AG10803 (cell line): ENCODE measurements at places on chromosomes 16 and 17.
A peak's percentile ranks its signal among the peaks of the same experiment; 100 is the strongest.

DNA sequence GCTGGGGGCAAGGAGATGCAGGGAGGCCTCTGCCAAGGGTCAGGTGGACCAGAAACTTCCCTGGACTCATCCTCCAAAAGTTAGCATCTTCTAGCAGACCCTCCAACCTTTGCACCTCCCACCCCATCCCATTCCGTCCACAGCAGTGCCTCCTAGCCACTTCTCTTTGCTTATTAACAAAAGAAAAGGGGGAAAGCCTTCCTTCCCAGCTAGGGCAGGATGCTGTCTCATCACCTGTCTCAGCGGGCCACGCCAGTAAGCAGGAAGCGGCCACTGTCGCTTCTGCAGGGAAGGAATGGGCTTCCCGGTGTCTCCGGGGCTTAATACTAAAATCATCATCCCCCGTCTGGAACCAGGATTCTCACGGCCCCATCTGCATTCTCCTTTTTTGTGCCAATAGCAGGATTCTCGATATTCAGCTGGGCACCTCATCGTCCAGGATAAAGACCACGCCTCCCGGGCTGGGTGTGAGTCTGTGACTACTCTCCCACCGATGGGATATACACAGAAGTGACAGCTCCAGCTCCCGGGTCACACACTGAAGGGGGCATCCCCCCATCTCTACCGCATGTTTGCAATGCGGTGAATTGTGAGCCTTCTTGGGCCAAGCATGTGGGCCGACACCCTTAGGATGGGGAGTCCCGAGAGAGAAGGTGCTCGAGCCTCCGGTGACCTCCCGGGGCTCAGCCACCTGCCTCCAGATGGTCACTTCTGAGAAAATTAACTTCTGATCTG, 15.5 kb upstream of the RBFOX3 start:
- no peak for DNase-seq

- DNase-seq, result no peak
These were observed 2100.7 kb downstream of the TP53TG3F start for GRCh38 chr16:35559911-35560636.

DNA sequence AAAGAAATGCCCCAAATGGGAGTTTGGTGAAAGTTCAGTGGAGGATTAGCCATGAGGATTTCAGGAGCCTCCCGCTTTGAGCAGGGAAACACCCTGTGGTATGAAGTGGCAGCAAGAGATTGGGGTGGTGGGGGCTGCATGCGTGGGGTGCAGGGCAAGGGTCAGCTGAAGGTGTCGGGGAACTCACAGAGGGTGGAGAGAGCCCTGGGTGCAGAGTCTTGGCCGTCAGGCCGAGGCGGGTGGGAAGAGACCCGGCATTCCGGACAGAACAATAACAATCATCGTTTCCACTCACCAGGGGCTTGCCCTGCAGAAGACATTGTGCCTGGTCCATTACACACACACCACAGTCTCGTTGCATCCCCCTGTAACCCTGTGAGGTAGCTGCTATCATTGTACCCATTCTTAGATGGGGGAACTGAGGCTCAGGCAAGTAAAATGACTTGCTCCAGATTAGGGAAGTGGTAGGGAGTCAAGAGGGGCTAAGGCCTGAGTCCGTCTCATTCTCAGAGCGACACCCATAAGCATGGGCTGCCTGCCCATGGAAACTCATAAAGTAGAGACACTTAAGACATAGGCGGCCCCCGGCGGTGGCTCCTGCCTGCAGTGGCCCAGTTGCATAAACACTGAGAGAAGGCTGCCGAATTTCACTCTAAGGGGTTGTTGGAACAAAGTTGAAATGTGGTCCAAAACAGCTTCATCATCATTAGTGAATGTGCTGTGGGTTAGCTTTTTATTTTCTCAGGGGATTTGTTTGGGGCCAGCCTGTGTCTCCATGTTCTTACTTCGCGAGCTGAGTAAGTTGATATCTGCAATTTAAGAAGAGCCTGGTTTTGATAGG, 93.3 kb downstream of the CMIP start:
- no peak for DNase-seq

DNA sequence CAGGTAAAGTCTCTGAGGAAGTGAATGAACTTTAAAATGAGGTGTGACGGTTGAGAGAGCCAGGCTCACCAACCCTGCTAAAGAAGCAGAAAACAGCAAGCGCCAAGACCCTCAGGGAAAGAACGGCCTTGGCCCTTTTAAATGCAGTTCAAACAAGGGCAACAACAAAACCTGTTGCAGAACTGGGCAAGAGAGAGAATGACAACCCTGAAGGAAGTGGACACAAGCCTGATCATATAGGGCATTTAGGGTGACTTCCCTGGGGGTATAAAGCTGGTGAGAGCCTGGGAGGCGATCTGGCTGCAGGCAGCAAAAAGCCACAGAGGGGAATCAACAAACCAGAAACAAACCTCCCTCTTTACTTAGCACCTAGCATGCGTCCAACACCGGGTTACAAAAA, 1.0 kb downstream of the CPPED1 start:
- DNase-seq, result no peak

DNA sequence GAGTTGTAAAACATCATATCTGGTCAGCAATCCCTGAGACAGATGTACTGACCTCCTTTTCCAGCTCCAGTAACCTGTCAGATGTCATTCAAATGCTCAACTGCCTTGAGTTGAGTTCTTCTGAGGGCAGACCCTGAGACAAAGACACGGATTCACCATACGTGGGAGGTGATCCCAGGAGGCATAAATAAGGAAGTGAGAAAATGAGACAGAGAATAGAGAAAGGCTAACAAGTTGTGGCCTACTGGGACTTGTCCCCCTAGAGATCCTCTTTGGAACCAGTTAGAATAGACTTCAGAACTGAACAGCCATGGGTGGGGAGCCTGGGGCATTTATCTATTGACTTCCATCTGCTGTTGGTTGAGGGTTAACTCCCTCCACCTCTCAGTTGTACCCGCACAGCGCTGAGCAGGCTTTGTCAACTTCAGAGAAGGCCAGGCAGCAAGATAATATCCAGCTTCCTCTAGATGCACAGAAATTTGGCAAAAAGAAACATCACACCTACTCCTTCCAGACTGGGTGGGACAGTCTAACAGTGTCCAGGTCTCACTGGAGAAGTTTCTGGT, 123.0 kb upstream of the DYNLRB2 start:
- DNase-seq, result no peak

DNA sequence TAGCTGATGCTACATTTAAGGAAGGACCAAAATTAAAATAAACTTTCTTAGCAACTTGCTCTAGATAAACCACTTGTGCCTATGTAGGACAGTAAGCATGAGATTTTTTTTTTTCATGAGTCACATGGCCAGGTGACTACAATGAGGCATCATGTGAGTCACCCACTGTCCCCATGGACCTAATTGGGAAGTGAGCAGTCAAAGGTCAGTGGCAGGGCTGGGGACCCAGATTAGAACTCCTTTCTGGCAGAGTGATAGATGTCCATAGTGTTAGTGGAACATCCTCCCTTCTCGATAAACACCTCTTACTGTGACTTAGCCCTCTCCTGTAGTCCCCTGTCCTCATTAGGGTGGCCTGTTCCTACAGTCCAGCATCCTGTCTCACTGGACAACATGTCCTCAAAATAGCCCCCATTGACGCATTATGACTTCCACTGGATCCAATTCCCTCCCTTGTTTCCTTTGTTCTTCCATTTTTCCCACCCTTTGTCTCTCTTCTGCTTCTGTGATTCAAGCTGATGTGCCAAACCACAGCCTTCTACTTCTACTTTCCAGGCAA, 12.4 kb downstream of the ITGB3 start:
- DNase-seq, result peak; percentile 52

- no peak for DNase-seq
These were observed 13.3 kb downstream of the NDUFAF8 start for GRCh38 chr17:81252326-81252986.

DNA sequence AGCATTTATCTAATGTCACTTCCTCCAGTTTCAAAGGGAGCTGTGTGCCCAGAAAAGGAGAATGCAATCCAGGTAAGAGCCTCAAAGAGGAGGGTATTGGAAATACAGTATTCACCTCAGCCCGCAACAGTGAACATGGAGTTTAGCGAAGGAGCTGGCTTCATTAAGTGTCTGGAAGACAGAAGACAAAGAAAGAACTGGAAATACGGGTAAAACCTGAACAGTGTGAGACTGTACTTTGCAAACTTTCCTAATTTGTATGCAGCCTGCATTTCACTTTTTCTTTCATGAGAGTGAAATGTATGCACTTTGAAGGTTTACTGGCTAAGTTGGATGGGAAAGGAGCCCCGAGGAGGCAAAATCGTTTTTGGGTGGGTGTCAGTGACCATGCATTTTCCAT, 478.4 kb downstream of the HS3ST3B1 start:
- no peak for DNase-seq

DNA sequence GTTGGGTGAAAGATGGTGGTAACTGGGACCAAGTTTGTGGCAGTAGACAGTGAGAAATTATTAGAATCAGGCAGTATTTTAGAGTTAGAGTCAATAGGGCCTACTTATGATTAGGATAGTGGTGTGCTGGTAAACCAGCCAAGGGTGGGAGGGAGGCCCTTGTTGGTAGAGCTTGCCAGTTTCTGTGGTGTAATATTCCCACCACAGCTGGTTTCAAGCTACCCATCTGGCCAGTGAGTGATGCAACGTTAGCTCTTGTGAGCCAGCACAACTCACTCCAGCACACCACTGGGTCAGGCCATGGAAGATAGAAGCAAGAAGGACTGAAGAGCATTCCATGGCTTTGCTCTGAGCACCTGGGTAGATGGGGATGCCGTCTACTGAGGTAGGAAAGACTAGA, 34.9 kb downstream of the GNAO1 start:
- peak; percentile 40 for DNase-seq

DNA sequence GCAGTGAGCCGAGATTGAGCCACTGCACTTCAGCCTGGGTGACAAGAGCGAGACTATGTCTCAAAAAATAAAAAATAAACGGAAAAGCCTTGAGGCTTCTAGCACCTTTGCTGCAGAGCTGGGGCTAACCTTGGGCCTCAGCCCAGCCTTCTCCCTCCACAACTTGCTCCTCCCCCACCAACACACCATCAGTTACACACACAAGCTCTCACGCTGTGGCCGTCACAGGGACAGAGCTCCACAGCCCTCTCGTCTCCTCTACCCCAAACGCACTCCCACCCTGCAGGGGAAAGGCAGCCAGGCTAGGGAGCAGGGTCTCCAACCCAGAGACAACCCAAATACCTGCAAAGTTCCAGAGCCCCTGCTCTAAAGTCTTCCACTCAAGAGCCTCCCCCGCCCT, 22.0 kb upstream of the MRPS23 start:
- no peak for DNase-seq

DNA sequence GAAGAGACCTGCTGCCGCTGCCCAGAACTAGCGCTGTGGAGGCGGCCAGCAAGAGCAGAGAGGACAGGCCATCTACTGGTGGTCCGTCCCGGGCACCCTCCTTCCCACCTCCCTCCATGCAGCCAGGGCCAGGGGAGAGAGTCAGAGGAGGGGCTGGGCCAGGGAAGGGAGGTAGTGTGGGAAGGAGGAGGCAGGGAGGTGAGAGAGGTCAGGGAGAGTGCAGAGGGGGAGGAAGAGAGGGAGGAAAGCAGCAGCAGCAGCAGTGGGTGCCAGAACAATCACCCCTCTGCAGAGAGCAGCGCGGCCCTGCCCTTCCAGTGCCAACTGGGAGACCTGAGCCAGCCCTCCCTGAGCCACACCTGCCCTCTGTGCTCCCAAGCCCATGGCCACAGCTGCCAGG, 6.6 kb downstream of the C16orf95 start:
- DNase-seq, result no peak

DNA sequence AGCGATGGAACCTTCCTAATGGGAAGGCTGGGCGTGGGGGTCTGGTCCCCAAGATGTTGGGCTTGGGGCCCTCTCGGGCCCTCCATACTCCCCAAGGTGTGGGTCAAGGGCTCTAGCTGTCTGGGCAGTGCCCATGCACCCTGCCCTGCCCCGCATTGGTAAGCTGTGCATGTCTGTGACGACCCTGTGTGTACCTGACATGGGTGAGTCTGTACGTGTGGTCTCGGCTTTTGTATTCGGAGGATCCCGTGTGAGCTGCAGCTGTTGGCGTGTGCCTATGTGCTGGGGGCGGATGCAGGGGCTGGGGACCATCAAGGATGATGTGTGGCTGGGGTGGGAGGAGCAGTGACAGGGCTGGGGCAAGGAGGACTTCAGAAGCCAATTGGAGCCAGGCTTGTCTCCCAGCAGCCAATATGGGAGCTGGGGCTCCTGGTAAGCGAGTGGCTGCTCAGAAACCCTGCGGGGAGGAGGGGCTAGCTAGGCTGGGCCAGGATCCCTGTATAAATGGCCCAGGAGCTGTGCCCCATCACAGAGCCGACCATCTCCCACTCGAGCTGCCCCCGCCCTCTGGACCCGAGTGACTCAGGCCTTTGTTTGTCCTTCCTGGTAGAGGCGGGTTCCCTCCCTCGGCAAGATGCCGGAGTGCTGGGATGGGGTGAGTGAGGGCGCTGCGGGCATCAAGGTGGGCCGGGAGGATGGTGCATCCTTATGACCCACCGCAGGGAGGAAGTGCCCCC, at the start of gene NDRG4:
Gene NDRG4, plus strand, starts transcription at position 529 of the 737 bp plus-strand sequence. Its CDS starts 106 bp downstream, at position 635.
- DNase-seq, result peak; percentile 75

GRCh38 chr17:17204041-17204591, 2.0 kb downstream of the PLD6 start:
- DNase-seq, result no peak

- peak; percentile 93 for DNase-seq
These were observed 18.4 kb upstream of the MRPS23 start for GRCh38 chr17:57868007-57868909.

GRCh38 chr17:78679495-78680395, 102.3 kb downstream of the CYTH1 start:
- no peak for DNase-seq

DNA sequence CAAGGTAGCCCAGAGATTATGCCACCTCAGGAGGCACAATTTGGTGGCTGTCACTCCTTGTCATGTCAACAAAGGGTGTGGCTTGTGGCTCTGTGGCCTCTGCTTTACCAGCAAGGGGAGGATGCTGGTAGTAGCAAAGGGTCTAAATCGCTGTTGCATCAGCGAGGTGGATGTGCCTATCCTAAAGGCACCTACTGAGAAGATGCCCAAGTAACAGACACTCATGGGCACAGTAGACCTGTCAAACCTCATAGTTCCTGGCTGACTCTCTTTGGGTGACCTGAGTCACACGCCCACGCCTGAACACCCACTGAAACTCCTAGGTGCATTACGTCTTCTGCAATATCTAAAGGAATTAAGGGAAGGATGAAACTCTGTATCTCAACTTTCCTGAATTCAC, 139.5 kb downstream of the PRKCB start:
- DNase-seq, result no peak

GRCh38 chr16:78479723-78480122, 380.3 kb downstream of the WWOX start:
- no peak for DNase-seq

GRCh38 chr17:16443511-16444257, 28.3 kb downstream of the TRPV2 start:
- no peak for DNase-seq

- DNase-seq, result no peak
These were observed 234.6 kb downstream of the TMEM114 start for GRCh38 chr16:8355675-8356074.
